Activated T-cell treated with anti-CD3 and anti-CD28 coated beads, Interleukin-2, amount 50 U/mL, for 72 hours (primary cell): ENCODE measurements at places on chromosomes 5 and 9.

DNA sequence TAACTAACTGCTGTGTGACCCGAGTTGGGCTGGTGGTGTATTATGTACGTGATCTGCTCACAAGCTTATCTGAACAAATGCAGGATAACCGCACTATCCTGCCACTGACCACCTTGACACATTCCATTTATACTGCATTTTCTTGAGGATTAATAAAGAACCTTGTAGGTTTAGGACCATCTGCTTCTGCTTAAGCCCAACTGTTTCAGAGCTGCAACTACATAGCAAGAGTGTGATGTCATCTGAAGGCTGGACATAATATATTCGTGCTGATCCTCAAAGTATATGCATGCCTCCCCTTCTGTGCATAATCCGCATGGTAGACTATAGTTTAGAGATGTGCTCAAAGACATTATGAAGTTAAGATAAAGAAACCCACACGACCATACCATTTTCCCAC, 435.9 kb downstream of the BNC2 start:
- no peak for DNase-seq

- no peak for DNase-seq
Measured at GRCh38 chr9:93649610-93650261, 73.4 kb downstream of the PHF2 start.

DNA sequence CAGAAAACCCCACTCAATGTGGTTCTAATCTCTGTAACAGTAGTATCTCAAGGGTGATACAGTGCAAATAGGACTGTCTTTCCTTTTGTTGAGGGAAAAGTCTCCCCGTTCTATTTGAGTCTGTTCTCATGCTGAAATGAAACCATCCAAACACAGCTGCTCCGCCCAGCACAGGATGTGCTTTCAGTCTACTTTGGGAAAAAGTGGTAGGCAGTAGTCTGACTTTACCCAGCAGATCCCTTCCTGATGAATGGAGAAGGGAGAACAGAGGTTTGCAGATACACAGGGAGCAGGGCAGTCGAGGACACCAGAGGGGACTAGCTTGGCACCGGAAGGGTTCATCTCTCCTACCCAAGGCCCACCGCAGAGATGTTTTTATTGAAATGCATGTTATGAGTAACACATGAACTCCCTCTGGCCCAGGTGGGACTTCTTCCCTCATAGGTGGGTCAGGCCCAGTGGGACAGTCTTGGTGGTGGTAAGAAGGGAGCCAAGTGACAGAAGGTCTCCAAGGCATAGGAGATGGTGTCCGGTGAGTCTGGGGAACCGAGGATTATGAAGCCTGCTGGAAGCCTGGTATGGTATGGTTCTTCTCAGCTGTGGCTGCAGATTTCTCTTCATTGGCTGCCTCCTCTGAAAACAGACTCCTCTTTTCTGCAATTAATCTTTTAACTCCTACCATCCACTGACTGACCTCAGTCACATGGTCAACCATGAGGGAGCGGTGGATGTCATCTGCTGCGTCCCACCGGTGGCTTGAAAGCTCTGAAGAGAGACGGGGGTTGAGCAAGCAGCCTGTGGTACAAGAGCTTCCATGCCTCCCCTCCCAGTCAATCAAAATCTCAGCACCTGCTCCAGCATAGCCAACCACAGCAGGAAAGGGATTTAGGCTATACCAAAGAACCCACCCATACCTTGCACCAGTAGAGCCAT, 3.0 kb downstream of the EIF4EBP3 start:
- no peak for DNase-seq

- DNase-seq = peak; percentile 22
Measured at GRCh38 chr9:22452415-22453010, 5.9 kb downstream of the DMRTA1 start.

- no peak for DNase-seq
Measured at GRCh38 chr5:421287-421880, 21.6 kb upstream of the EXOC3 start.

GRCh38 chr9:134158753-134159392, 5.5 kb downstream of the RNU6ATAC start:
- DNase-seq = no peak

DNA sequence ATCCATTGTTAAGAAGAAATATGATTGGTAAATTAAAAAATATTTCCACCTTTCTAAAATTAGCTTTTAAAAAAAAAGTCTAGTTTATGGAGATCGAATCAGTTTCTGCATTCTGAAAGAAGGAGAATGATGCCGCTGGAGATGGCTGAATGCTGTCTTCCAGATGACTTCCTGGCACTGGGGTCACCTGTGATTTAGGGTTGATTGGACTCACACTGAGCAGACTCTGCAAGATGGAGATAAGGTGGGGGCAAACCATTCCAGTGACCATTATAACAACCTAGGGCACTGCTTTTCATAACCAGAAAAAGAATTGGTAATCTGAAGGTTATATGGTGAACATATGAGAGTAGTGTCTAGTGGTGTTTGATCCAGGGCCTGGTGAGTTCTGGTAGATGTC, 40.8 kb downstream of the RHOBTB3 start:
- no peak for DNase-seq

DNA sequence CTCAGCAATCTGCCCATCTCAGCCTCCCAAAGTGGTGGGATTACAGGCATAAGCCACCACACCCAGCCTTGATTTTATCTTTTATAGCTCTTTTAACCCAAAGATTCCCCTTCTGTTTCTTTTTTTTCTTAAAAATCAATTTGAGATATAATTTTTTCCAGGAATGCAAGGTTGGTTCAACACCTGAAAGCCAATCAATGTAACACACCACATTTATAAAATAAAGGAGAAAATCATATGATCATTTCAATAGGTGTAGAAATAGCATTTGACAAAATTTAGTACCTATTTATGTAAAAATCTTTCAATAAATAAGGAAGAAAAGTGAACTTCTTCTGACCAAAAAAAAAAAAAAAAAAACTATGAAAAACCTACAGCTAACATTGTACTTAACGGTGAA, 3.7 kb upstream of the ASS1 start:
- no peak for DNase-seq

- no peak for DNase-seq
Measured at GRCh38 chr9:110029429-110029955, 178.5 kb downstream of the C9orf152 start.
